Activated B cell treated with CpG ODN at 0.5 μM for 24 hours (primary cell): ENCODE measurements at places on chromosomes 3 and 15. TPM values are rescaled to one million over a fixed set of nuclear protein-coding genes. Genes with fewer than 3 reads are reported as not detected.

The PLSCR5 gene
- total RNA-seq: not detected in 2 replicates

The NOX5 gene
- total RNA-seq: 0.05 and 0.09 TPM in 2 replicates

The TBC1D5 gene
- 102 and 106 TPM in 2 replicates for total RNA-seq

The TXNRD3 gene
- total RNA-seq: 0.51 and 0.76 TPM in 2 replicates

The CHDH gene
- 3.4 and 6.0 TPM in 2 replicates for total RNA-seq

The SERINC4 gene
- 0.11 and 0.20 TPM in 2 replicates for total RNA-seq

The SUCNR1 gene
- not detected in 2 replicates for total RNA-seq

The SAMMSON gene
- not detected in 2 replicates for total RNA-seq
